Mesenteric fat pad (tissue), 1 donor: ENCODE measurements at places on chromosomes 6 and 20. TPM values are rescaled to one million over a fixed set of nuclear protein-coding genes. Genes with fewer than 3 reads are reported as not detected.

- DNase-seq = no peak
Observed at GRCh38 chr20:58033026-58033536, 195.4 kb downstream of the ANKRD60 start.

DNA sequence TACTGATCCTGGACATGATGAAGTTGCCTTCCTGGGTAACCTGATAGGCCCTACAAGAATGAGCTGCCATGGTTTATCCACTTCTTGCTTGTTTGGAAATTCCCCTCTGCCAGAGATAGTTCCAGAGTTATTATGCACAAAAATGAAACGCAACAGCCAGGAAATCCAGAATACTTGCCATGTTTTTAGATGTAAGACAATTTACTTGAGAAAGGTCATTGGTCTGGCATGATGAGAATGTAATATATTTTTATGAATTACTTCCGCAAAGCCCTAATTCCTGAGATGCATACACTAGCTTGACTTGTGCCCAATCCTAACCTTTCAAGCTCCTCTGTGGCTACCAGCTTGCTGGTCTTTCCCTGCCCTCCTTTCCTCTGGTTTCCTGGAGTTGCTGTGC is 27.9 kb upstream of the NT5E start:
- no peak for DNase-seq

- no peak for DNase-seq
Observed at GRCh38 chr6:3137057-3137777, 18.7 kb downstream of the BPHL start.

GRCh38 chr6:168927026-168927425 is 326.6 kb downstream of the THBS2 start:
- no peak for DNase-seq

DNA sequence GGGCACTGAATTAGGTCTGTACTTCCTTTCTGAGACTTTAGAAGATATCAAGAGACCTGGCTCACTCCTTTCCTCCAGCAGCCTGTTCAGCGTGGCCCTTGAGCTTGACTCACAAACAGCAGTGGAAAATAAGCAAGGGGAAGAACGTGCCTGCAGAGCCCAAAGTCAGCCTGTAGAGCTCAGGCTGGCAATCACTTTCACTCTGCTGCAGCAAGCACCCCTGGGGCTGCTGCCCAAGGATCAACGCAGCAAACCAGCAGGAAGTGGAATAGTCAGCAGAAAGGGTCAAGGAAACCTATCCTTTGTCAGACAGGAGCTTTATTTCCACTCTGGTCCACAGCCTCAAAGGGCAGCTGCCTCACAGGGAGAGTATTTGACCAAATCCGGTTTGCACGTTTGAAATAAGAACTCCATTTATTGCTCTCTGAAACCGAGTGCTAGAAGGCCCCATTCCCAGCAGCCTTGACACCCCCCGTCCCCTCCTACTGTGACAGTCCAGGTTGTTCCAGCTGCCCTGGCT is 77.4 kb downstream of the PRDM1 start:
- no peak for DNase-seq

GRCh38 chr6:154993026-154993425 is 2.1 kb upstream of the TIAM2 start:
- peak; percentile 41 for DNase-seq

GRCh38 chr20:4817230-4817671 is 95.5 kb downstream of the PRND start:
- no peak for DNase-seq

DNA sequence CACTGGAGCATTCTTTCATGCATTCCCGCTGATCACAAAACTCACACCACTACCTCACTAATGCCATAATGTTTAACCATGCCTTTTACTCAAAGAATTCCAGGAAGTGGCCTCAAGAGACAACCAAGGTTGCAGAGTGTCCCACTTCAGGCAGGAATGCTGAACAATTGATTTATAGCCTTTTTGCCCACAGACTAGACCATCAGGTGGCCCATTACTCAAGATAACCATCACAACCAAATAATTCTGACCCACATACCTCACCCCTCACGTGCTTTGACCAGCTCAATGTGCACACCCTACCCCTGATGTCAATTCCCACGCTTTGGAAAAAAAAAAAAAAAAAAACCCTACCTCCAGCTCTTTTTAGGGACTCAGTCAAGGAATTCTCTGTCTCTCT is 220.6 kb upstream of the UFL1 start:
- DNase-seq = no peak

GRCh38 chr20:48864738-48865318 is 37.0 kb upstream of the PREX1 start:
- no peak for DNase-seq

GRCh38 chr6:39951191-39951590 is 16.9 kb upstream of the MOCS1 start:
- no peak for DNase-seq

DNA sequence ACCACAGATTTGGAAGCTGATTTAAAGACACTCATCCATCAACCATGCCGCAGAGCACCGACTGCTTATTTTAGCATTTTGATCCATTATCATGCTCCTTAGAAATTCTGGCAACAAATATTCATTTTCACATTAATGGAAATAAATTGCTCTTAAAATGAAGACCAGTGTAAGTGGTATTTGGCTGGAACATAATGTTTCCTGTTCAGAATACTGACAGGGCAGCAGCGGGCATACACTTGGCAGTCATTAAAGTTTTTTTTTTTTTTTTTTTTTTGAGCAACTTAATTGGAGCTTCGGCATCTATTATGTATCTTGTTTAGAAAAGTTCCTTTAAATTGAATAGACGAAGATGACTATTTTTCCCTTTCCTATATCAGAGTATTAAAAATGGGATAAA is 47.4 kb downstream of the MAP3K5 start:
- no peak for DNase-seq

DNA sequence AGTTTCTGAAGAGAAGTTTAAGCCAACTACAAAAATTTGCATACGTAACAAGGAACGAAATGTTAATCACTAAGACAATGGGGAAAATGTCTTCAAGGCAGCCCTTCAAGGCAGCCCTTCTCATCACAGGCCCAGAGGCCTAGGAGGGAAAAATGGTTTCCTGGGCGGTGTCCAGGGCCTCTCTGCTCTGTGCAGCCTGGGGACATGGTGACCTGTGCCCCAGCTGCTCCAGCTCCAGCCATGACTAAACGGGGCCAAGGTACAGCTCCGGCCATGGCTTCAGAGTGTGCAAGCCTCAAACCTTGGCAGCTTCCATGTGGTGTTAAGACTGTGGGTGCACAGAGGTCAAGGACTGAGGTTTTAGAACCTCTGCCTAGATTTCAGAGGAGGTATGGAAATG is 325.1 kb downstream of the FRK start:
- no peak for DNase-seq

GRCh38 chr6:22253955-22254655 is 42.7 kb downstream of the PRL start:
- no peak for DNase-seq

GRCh38 chr6:112415366-112415765 is 68.2 kb downstream of the RFPL4B start:
- no peak for DNase-seq

GRCh38 chr20:62838128-62838891 is 21.5 kb downstream of the COL9A3 start:
- no peak for DNase-seq

GRCh38 chr6:47376930-47377329 is 67.2 kb upstream of the TNFRSF21 start:
- DNase-seq = no peak

DNA sequence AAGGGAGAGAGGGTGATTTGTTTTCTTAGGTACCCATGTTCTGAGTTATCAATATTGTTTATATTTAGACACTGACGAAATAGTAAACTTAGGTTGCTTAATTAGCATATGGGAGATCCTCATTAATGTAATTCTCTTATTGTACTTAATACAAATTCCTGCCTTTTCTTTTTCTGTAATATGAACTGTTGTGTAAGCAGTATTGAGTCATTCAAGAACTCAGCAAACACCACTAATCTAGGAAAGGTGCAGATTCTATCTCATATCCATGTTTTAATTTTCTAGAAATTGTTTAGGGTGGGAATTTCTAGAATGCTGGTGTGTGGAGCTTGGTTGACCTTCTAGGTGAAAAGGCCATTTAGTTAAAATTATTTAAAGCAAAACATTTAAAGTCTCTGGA is 216.0 kb downstream of the ZFAND3 start:
- DNase-seq = no peak

- no peak for DNase-seq
Observed at GRCh38 chr20:32493356-32493755, 91.8 kb downstream of the NOL4L start.

DNA sequence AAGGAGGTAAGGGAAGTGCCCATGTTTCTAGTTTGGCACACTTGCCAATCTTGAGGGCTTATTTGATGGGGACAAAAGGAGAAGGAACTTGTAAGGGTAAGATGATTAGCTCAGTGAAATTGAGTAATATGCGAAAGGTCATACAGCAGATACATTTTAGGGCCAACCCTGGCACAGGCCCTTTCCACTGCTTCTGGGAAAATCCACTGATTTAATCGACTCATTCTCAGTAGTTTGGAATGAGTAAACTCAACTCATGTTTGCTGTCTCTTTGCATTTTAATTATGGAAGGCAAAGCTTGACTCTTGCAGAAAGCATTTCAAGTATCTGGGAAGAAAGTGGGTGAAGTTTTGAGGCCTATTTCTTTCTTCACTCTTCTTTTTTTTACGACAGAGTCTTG is 20.0 kb downstream of the PHF20 start:
- no peak for DNase-seq

- no peak for DNase-seq
Observed at GRCh38 chr20:53918949-53919361, 151.4 kb downstream of the BCAS1 start.

DNA sequence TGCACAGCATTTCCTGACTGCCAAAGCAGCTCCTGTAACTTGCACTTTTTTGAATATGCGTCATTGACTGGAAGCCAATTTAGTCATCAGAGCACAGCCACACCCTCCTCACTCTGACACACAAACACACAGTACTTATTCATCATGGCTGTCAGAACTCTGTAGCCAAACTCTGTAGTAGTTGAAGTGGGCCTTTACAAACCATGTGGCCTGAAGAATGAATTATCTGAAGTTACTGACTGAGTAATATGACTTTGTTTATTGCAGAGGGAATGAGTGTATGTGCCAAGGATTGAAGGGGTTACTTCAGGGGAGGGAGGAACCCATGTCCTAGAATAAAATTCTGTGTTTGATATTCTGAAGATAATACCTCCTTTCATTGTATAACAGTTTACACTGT is 102.7 kb downstream of the FIG4 start:
- DNase-seq = no peak

DNA sequence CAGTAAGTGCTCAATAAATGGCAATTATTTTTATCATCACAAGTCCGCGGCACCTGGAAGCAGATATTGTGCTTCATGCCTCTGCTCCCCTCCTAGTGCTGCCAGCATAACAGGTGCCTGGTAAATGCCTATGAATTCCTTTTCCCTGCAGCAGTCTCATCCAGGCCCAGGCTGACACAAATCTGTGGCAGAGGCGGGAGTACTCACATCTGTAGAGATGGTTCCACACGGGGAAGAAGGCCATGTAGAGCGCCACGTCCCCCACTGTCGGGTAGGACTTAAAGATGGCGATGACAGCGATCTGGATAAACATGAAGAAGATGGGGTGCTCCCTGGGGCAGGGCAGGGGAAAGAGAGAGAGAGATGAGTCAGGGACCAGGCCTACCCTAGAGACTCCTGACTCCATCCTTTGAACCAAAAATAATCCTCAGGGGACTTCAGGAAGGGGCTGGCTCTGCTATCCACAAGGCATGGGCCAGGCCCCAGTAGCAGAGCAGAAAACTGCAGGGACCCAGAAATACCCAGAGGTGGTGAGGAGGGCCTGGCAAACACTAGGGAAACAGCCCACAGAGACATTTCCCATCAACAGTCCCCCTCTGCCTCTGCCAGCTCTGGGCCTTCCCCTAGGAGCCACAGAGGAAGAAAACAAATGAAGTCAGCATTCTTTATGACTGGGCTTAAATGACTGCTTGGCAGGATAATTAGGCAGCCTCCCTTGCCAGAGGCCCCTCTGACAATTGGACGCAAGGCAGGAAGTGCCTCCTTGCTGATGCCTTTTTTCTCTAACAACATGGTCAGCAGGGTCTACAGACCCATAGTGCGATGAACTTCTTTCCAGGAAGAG is 23.0 kb downstream of the MAP1LC3A start:
- peak; percentile 43 for DNase-seq

The GPLD1 gene
- total RNA-seq = 11.0 TPM

The TFAP2D gene
- total RNA-seq = not detected

The SLC32A1 gene
- not detected for total RNA-seq

The TSPO2 gene
- total RNA-seq = not detected

The IL17F gene
- total RNA-seq = not detected

The SSR1 gene
- 150 TPM for total RNA-seq

The HLA-DQB2 gene
- 3.0 TPM for total RNA-seq

The SIRPG gene
- not detected for total RNA-seq
